Myocyte (in vitro differentiated cells): ENCODE measurements at places on chromosomes 13 and 19. TPM values are rescaled to one million over a fixed set of nuclear protein-coding genes. Genes with fewer than 3 reads are reported as not detected.

Gene ZNF30
- 3.9 and 4.7 TPM in 2 replicates for total RNA-seq

Gene CCDC194
- total RNA-seq, result not detected in 2 replicates

Gene FUT2
- not detected in 2 replicates for total RNA-seq

Gene LSR
- total RNA-seq, result 0.43 and 0.83 TPM in 2 replicates

Gene NLRP11
- not detected in 2 replicates for total RNA-seq

DNA sequence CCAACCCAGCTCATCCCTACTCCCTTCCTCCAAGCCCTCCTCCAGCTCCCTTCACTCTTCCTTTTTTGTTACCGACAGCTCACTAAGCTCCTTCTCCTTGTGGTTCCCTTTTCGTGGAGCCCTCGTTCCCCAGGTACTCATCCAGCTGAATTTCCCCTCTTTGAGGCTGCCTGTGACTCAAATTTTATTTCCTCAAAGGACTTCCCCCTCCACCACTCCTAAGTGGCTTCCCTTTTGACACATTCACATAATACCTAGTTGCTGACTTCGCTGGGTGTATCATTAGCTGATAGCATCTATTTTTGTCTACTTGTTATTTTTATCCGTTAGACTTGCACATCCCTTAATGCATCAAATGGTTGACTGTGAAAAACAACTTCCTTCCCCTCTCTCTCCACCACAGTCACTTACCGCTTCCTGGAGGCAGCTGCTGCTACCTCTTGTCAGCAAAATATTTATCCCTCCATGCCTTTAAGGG, 14.5 kb downstream of the FFAR2 start:
- peak; percentile 12 for DNase-seq

DNA sequence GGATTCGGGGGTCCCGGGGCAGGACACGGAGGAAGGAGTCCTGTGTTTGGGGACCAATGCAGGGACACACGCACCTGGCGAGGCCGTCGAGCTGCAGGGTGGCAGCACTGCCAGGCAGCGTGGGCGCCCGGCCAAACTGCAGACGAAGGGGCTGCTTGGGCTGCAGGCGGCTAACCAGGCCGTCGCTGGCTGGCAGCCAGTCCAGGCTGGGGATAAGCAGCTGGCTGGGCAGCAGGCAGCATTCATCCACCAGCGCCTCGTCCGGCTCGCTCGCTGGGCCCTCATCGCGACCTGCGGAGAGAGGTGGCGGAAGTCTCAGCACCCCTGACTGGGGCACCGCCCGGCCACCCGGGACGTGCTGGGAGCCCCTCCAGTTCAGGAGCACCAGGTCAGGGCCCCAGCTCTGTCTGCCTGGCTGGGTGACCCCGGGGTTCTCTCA, 11.5 kb downstream of the CFD start:
- DNase-seq, result peak; percentile 70

DNA sequence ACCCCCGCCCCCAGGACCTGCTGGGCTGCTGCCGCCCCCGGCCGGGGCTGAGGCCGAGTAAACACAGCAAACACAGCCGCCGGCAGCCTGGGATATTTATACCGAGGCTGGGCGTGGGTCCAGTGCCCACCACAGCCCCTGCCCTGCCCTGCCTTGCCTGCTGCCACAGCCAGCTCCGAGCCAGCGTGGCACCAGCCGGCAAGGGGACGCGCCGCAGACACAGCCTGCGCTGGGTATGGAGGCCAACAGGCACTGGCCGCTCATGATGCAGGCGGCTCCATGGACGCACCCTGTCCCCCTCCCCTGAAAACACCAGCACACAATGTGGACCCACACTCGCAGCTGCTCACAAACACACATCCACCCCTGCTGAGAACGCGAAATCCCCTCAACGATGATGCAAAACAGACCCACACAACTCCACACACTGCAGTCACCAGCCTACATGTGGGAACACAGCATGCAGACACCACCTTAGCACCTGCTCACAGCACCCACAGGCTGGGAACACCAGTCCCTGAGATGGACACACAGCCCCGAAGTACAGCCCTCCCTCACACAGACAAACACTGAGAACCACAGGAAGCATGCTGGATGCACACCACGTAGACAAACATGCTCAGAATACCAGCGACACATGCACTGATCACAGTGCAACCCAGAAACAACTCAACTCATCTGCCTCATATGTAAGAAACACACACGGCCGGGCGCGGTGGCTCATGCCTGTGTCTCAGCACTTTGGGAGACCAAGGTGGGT, 16.2 kb downstream of the CCDC97 start:
- peak; percentile 88 for DNase-seq

GRCh38 chr13:40534456-40534855, 132.0 kb downstream of the FOXO1 start:
- DNase-seq, result peak; percentile 32

- DNase-seq, result no peak
These were observed 2.5 kb downstream of the COX6B2 start for GRCh38 chr19:55352040-55352439.

DNA sequence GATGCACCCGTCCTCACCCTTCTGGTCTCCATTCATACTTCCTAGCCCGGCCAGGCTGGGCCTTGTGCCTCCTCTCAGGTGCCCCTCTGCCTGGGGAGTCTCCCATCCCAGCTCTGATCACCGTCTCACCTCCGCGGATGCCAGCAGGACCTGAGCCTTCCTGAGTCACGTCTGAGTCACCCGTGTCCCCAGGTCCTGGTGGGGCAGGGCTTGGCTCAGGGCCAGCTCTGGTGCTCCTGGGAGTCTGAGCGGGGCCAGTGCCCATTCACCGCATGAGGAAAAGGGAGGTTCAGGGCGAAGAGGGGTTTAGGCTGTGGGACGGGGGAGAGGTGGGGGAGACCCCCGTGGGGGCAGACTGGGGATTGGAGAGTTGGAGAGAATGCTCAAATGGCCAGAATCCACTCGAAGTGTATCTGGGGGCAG, 593 bp downstream of the ATP8B3 start:
- no peak for DNase-seq

DNA sequence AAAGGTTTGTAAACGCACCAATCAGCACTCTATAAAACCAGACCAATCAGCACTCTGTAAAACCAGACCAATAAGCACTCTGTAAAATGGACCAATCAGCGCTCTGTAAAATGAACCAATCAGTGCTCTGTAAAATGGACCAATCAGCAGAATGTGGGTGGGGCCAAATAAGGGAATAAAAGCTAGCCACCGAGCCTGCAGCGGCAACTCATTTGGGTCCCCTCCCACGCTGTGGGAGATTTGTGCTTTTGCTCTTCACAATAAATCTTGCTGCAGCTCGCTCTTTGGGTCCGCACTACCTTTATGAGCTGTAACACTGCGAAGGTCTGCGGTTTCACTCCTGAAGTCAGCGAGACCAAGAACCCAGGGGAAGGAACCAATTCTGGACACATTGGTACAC, 28.0 kb downstream of the ZNF175 start:
- no peak for DNase-seq

DNA sequence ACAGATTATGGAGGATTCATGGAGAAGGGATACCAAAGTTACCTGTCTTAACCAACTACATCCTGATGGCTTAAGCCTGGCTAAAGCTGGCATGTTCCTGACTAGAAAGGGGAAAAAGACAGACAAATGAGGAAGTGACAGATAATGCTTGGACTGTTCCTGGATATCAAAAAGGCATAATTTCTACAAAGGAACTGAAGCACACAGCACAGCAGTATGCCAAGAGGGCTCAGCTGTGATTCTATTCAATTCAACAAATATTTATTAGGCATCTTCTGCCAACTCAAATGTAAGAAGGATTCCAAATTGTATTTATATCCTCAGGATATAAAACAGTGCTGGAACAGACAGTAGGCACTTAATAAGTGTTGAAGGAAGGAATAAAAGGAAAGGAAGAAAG, 59.5 kb downstream of the KLF12 start:
- no peak for DNase-seq

DNA sequence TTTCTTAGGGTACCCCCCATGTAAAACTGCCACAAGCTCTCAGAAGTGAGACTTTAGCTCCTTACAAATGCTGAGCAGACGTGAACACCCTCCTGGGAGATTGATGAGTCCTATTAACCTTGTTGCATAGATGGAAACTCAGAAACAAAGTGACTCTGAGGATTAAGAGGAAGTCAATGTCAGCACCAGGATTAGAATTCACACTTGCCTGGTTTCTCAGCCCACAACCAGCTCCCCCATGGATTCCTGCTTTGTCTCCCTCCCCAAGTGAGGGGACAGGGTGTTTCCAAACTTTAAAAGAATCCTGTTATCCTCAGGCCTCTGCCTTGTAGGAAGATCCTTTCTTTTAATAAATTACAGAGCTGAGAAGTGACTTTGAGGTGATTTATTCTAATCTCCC, 324.4 kb downstream of the NDFIP2 start:
- DNase-seq, result no peak

- DNase-seq, result peak; percentile 15
These were observed 33.9 kb upstream of the RANBP3 start for GRCh38 chr19:6011794-6012193.

DNA sequence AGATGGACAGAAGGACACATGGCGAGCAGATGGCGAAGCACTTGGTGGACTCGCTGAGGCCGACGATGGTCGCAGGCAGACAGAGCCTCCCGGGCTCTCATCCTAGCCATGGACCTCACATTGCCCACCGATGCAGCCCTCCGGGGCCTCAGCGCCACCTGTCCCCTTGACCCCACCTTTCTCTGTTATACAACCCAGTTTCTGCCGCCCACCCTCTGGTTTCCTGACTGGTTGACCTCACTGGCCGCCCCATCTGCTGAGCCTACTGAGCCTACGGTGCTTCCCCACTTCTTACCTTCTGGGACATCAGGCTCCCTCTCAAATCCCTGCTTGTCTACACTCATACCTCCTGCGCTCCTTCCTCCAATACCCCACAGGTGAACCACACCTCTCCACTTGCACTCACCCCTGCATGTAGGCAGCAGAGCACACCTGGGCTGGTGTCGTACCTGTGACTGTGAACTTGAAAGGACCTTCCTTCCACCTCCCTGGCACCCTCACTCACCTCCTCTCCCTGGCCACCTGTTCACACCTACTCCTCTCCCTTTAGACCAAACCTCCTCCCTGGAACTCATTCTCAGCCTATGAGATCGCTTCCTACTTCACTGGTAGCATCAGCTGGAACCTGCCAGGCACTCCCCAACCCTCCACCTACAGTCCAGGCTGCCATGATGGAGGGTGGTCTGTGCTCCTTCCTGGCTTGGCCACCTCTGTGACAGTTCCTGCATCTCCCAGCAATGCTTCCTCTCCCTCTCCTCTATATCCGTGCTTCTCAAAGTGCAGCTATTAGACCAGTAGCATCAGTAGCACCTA, 36.1 kb downstream of the HPN start:
- no peak for DNase-seq

DNA sequence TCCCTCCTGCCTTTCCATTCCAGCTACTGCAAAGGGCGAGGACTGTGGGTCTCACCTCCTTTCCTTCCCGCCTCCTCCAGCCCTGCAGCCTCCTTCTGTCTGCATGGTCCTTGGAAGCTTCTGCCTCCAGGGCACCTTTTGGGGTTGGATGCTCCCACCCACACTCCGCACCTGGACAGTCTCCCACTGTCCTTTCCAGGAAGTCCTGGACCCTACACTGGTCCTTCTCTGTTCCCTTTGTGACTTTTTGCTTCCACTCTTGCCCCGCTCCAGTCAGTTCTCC, 130.8 kb downstream of the USP12 start:
- no peak for DNase-seq

GRCh38 chr13:109447667-109448066, 338.7 kb downstream of the IRS2 start:
- DNase-seq, result no peak

DNA sequence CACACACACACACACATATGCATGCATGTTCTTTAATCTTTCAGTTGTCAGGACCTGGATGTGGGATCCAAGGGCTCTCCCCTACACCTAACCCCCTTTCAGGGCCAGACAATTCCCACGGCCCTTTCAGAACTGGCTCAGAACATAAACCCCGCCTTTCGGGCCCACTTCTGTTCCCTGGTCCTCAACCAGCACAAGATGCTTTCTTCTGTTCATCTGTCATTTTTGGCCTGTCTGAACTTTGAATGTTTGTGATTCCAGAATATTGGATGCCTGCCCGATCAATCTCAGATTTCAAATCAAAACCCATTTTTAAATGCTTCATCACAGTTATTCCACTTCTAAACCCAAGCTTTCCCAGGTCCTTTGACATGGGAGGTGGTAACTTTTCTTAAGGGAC, 167.3 kb downstream of the USP12 start:
- DNase-seq, result no peak
